Activated naive CD4-positive, alpha-beta T cell treated with anti-CD3 and anti-CD28 coated beads, Interleukin-2, amount 50 U/mL, for 72 hours (primary cell): ENCODE measurements at places on chromosomes 7 and 10. TPM values are rescaled to one million over a fixed set of nuclear protein-coding genes. Genes with fewer than 3 reads are reported as not detected.
A peak's percentile ranks its signal among the peaks of the same experiment; 100 is the strongest.

Gene MMP21
- total RNA-seq: not detected

Gene TMEM213
- 0.18 TPM for total RNA-seq

Gene NXPH1
- total RNA-seq: not detected

Gene TMEM196
- total RNA-seq: not detected

Gene ZKSCAN1
- total RNA-seq: 67.1 TPM

Gene BAMBI
- total RNA-seq: not detected

Gene SLC12A9
- 27.7 TPM for total RNA-seq

Gene ANK3
- 50.5 TPM for total RNA-seq

Gene VSTM4
- total RNA-seq: not detected

Gene CRHR2
- not detected for total RNA-seq

DNA sequence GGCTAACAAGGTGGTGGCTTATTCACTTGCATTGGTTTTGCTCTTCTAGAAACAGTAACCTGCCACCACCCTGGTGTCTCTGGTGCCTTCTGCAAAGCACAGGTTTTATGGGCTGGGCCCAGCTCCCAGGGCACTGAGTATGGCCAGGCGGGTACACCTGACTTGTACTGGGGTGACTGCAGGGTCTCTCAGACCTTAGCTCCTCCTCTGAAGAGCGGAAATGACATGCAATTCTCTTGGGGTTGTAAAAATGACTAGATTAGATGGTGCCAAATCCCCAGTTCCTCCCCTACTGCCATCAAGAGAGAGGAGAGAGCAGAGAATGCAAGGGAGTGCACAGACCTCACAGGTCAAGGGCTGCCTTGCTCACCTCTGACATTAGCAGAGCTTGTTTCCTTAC is 14.7 kb downstream of the ESYT2 start:
- no peak for DNase-seq

- DNase-seq: no peak
Measured at GRCh38 chr7:1531263-1531978, 919 bp downstream of the MAFK start.

GRCh38 chr10:49688920-49689319 is 9.5 kb downstream of the C10orf53 start:
- DNase-seq: no peak

DNA sequence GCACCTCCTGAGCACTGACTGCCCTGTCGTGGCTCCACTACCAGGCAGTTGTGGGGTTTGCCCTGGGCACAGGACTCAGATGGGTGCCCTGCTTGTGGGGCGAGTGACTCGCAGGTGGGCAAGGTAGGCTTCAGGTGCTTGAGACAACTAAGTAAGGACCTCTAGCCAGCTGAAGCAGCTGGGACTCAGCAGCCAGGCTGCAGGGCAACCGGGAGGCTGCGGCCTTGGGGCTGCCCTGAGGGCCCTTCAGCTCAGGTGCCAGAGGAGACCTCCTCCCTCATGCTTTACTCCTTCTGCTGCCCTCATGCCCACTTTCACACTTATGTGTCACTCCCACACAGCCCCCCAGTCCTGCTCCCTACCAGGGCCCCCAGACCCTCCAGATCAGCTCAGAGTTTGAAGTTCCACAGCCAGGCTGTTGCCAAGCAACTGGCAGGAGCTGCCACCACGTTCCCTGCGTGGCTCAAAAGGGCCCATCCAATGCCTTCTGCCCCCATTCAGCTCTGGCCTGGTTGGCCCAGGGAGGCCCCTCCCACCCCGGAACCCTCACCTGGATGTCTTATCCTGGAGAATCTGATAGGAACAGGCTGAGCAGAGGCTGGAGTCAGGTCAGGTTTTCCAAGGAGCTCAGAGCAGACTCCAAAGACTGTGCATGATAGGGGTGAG is 10.0 kb downstream of the TLX1 start:
- DNase-seq: no peak

DNA sequence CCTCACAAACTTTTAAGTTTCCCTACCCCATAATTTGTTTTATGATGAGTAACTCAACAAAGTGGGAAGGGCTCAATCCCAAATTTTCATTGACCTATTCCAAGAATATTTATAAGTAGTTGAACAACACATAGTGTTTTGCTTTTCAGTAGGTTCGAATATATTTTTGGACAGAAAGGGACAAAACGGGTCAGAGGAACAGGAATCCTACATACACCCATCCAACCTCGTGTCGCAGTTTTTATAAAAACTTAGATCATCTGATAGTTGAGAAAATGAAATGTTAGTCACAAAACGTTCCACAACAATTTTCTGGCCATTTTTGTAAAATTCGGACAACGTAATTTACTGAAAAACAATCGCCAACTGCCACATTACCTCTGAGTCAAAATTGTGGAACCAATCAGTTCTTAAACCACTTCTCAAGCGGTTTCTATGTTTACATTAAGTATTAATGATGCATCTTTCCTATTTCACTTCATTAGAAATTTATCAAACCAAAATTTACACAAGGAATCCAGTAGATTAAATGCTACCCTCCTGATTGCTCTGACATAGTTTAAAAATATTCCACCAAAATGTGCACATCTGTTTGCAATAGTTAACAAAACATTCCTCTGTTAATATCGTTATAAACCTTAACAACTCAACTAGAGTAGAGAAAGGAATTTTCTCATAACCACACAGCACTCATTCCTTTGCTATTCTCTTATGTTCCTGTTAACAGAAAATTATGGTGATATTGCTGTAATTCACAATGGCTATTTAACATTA is 6.3 kb downstream of the WNT16 start:
- no peak for DNase-seq

DNA sequence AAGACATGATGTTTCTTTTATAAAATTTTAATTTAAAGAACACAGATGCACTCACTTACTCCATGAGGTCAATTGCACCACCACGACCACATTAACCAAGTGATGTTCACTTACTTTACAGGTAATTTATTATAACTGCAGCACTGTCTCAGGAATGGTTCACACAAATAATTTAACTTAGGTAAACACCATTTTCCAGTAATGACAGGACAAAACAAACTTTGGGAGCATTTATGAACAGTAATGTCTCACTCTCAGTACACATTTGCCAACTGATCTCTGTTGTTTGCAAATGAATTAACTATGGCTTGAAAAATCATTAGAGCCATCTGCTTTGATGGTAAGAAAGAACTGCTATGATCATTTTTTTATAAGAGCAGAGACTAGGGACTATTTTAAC is 150.4 kb downstream of the ETV1 start:
- no peak for DNase-seq

GRCh38 chr10:75211007-75211691 is 553 bp downstream of the VDAC2 start:
- DNase-seq: no peak

- no peak for DNase-seq
Measured at GRCh38 chr7:82609746-82610145, 166.2 kb upstream of the CACNA2D1 start.

- no peak for DNase-seq
Measured at GRCh38 chr7:94649450-94649849, 6.5 kb downstream of the SGCE start.

DNA sequence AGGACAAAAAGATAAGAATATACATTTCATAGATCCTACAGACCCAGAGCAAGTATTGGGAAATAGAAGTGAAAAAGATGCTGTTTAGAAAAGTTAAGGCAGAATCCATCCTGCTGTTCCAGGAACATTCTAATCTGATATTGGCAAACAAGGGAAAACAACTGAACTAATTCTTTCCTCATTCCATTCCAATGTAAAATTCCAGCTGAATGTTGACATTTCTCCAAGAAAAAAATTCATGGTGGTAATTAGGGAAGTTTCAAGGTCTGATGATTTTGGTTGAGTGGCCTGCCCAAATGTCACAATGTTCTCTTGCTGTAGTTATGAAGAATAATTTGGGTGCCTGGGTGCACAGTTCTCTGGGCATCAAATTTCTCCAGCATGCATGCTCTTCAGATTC is 15.2 kb downstream of the PIP start:
- no peak for DNase-seq

- no peak for DNase-seq
Measured at GRCh38 chr10:116891208-116891607, 41.9 kb downstream of the ENO4 start.

DNA sequence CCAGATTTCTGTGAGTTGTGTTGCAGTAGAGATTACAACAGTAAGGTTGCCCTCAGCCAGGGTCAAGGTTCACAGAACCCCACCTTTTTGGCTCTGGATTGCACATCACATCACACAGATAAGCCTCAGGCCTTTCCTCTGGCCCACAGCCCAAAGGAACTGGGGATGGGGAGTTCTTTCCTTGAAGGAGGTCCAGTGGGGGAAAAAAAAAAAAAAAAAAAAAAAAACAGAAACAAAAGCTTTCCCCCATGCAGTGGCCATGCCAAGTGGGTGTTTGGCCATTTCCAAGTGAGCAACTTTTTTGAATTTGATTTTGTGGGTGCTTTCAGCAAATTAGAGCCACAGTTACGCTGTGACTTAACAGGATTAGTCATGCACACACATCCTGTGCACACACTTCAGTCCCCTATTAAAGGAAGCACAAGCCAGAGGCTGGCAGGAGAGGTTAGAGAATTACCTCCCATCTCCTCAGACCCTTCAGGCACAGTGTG is 79.3 kb upstream of the NANOS1 start:
- DNase-seq: no peak

GRCh38 chr7:25894002-25894901 is 257.7 kb upstream of the NFE2L3 start:
- DNase-seq: no peak

GRCh38 chr7:55273186-55273980 is 91.8 kb upstream of the LANCL2 start:
- no peak for DNase-seq

- DNase-seq: peak; percentile 7
Measured at GRCh38 chr10:63083904-63084689, 49.0 kb upstream of the NRBF2 start.

DNA sequence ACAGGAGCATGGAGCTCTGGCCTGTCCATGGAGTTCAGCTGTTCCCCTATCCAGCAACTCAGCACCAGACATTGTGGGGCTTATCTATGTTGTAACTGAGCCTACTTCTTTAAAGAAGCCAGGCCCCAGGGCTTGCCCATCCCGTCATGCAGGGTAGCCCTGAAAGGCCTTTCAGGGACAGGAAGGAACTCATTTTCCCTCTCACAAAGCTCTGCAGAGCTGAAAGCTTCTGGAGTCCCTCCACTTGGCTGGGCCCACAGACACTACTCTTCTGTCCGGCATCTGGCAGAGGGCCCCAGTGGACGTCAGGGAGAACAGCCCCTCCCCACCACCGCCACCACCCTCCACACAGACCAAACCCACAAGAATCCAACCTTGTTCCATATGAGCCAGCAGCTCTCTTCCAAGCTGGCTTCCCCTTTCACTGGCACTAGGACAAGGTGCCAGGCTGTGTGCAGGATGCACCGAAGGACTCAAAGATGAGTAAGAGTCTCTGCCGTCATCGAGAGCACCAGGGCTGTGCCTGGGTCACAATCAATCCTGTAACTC is 33.1 kb downstream of the DENND2A start:
- DNase-seq: no peak

- no peak for DNase-seq
Measured at GRCh38 chr10:28316696-28317095, 13.8 kb upstream of the MPP7 start.

DNA sequence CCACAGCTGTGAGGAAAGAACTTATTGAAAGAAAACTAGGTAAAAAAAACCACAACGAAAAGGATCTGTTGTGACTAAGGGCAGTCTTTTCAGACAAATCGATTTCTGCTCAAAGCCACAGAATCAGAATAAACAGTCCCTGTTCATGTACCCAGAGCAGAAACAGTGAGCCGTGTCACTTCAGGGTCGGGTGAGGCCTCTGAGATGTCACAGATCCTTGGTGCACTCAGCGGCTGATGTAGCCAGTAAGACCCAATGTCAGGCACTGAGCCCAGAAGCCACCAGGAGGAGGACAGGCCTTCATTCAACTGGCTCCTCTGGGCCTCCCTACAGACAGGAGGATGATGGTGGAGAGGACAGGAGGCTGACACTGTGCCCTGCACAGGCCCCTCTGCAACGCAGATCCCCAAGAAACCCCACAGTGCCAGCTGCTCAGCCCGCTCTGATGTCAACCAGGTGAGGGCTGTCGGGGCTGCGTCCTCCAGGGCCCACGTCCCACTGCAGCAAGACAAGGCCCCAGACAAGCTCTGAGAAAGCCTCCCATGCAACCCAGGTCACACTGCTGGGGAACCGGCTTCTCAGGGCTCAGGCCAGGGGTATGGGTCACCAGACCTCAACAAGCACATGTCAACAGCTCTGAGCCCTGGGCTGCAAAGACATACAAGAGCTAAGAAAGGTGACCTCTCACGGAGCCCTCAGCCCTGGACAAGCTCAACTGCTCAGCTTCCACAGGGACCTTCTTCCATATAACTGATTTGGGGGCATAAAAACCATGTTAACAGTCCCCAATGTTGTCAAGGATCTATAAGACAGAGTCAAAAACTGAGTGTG is 190.6 kb downstream of the PARD3 start:
- DNase-seq: no peak

DNA sequence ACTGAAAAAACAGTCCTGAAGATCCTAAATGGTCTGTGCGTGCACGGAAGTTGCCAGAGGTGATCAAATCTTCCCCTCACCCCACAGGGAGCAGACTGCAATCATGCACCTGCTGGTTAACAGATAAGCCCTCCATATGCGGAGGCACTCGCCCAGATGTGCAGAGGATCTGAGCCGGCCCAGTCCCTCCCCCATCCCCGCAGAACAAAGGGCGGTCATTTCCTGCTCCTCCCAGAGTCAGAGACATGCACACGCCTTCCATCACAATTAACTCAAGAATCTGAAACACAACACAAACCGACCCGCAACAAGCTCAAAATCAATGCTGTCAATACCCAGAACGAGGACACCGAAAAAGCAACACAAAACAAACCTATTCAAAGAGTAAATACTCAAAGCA is 24.2 kb downstream of the CRTAC1 start:
- no peak for DNase-seq

DNA sequence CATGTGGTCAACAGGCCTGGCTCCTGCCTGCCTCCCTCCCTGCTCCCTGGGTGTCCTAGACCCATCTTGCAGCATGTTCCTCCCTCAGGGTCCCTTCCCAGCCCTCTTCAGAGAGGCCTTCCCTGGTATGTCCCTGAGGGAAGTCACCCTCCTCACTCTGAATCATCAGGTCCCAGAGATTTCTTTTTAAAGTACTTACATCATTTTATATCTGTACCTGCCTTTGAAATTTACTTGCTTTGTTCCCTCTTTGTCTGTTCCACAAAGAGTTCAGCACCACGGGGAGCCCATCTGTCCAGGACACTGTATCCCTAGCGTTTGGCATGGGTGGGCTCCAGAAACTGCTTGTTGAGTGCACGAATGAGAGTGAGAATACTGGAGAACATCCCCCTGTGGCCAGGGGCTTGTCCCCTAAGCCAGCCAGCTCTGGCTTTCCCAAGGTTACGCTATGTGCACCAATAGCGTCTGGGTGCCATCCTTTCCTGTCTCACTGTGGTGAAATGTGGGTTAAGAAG is 50.6 kb upstream of the IGFBP3 start:
- no peak for DNase-seq

DNA sequence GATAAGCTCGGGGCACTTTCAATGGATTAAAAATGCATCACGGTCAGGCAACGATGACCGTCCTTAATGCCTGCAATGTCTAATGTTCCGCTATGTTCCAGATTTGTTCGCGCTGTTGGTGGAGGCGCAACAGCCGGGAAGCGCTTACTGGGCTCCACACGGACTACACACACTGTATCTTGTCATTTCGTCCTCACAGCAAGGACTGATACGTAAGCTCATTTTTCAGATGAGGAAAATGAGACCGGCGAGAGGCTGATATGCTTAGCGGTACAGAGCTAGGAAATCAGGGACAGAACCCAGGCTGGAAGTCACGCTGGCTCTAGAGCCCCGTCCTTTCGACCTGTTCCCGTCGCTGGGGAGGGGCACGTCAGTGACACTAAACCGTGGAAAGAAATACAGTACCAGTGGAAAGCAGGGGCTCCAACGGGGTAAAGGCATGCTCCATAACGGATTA is 670 bp downstream of the TPK1 start:
- peak; percentile 48 for DNase-seq
